ENCODE measurements at places on chromosomes 5 and 9. TPM values are rescaled to one million over a fixed set of nuclear protein-coding genes. Genes with fewer than 3 reads are reported as not detected.

The CDO1 gene
- total RNA-seq = 0.61 TPM

The CAMK4 gene
- 80.6 TPM for total RNA-seq

The SNX2 gene
- 36.9 TPM for total RNA-seq

The CCDC183 gene
- total RNA-seq = 0.42 TPM

The FBP2 gene
- not detected for total RNA-seq

The PPIP5K2 gene
- 68.0 TPM for total RNA-seq

The PARP8 gene
- total RNA-seq = 91.4 TPM

The FGF18 gene
- total RNA-seq = 0.12 TPM

The AGXT2 gene
- total RNA-seq = not detected

The CD72 gene
- 7.6 TPM for total RNA-seq

The ARHGEF39 gene
- 7.8 TPM for total RNA-seq

The RORB gene
- 0.10 TPM for total RNA-seq

The PCDHGA5 gene
- 0.46 TPM for total RNA-seq

The FOXD1 gene
- total RNA-seq = 0.20 TPM

The XRCC4 gene
- 9.9 TPM for total RNA-seq

The PRRC1 gene
- 55.6 TPM for total RNA-seq

The CCL27 gene
- not detected for total RNA-seq

The LIFR gene
- not detected for total RNA-seq

The MUSK gene
- total RNA-seq = not detected

The SAXO1 gene
- not detected for total RNA-seq

The RABL6 gene
- 107 TPM for total RNA-seq

The ZNF300 gene
- total RNA-seq = 0.54 TPM

The NOXA1 gene
- total RNA-seq = 0.80 TPM

The WDR31 gene
- 2.0 TPM for total RNA-seq

The TNFSF8 gene
- 171 TPM for total RNA-seq

The DDX41 gene
- total RNA-seq = 126 TPM

The ENTPD8 gene
- not detected for total RNA-seq

The SPATA24 gene
- 4.4 TPM for total RNA-seq

The RMI1 gene
- total RNA-seq = 25.4 TPM

The EQTN gene
- not detected for total RNA-seq

The MSMP gene
- total RNA-seq = not detected

The HNRNPK gene
- 722 TPM for total RNA-seq

The PCDHGA1 gene
- total RNA-seq = 0.17 TPM

The BSPRY gene
- total RNA-seq = 11.4 TPM

The EDIL3 gene
- total RNA-seq = not detected

The SLC34A1 gene
- total RNA-seq = 0.32 TPM

The SCAMP1 gene
- total RNA-seq = 13.5 TPM

The CTXN3 gene
- not detected for total RNA-seq

The DAB2 gene
- not detected for total RNA-seq

The CSF2 gene
- 240 TPM for total RNA-seq

The TLN1 gene
- 378 TPM for total RNA-seq

The ADAMTS13 gene
- 2.5 TPM for total RNA-seq

The SLC25A2 gene
- 0.56 TPM for total RNA-seq

The TAF11L5 gene
- total RNA-seq = not detected

The FOXD4L5 gene
- 0.32 TPM for total RNA-seq

The TYRP1 gene
- not detected for total RNA-seq

The PCDHGA9 gene
- total RNA-seq = 0.27 TPM

The PCDHA9 gene
- total RNA-seq = not detected

The SLC6A7 gene
- total RNA-seq = not detected

The PCDHB9 gene
- total RNA-seq = not detected

The CDK9 gene
- total RNA-seq = 111 TPM

The CPLANE1 gene
- total RNA-seq = 12.7 TPM

The CYLC2 gene
- total RNA-seq = not detected

The INSL6 gene
- total RNA-seq = not detected

Data from T-helper 1 cell treated with Interleukin-12 subunit alpha and Interleukin-12 subunit beta and Interleukin-4 antibody, amounts not matched to agents 30 ng/mL and 1 ng/mL, for 36 hours (primary cell).